Fibroblast of skin of left biceps (primary cell): ENCODE measurements at places on chromosomes 2 and 18.

- DNase-seq, result no peak
Observed at GRCh38 chr18:35770376-35771014, 189.0 kb downstream of the GALNT1 start.

GRCh38 chr2:107585851-107586250, 240.8 kb upstream of the RGPD4 start:
- no peak for DNase-seq

DNA sequence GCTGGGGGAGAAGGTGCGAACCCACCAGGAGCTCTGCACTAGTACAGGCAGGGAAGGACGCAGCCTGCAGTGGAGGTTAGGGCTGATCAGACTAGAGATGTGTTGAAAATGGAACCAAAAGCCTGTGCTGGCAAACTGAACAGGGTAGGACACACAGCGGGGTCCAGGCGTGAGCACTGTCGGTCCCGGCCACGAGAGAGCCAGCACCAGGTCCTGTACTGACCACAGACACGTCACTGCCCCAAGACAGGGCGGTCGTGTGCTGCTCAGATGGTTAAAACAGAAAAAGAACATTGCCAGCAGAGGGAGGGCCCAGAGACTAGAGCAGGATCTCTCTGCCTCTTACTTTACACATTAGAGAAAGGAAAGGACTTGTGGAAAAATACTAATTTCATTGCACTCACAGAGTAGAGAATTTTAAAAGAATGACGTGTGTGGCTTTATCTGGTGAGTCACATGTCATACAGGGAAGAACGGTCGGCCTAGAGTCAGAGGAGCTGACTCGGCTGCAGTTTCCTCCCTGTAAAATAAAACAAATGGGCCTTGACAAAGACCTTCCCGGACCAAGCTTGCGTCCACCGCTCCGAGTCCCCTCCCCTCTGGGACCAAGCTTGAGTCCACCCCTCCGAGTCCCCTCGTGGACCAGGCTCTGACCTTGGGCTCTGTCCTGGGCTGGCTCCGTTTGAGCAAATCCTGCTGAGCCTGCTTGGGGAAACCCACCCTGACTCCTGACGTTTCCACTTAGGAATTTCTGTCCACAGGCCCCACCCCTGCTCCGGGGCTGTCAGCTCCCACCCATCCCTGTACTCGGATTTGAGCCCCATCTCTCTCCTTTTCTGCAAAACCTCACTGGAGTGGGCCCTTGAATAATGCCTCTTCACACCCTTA, 16.7 kb upstream of the ADI1 start:
- DNase-seq, result peak; percentile 54

- DNase-seq, result no peak
Observed at GRCh38 chr2:111213877-111214276, 93.2 kb downstream of the BCL2L11 start.

DNA sequence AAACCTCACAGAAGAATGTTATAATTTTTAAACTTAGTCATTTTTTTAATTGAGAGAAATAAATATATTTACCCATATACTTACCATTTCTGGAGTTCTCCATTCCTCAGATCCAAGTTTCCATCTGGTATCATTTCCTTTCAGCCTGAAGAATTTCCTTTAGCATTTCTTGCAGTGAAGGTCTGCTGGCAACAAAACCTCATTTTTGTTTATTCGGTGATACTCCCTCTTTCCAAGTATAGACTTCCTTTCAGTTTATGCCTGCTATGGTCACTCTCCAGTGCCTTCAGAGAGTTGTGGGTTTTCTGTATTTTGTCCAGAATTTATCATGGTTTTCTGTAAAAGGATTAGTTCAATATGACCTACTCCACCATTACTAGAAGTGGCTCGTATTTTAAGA, 17.0 kb downstream of the WDPCP start:
- DNase-seq, result no peak

DNA sequence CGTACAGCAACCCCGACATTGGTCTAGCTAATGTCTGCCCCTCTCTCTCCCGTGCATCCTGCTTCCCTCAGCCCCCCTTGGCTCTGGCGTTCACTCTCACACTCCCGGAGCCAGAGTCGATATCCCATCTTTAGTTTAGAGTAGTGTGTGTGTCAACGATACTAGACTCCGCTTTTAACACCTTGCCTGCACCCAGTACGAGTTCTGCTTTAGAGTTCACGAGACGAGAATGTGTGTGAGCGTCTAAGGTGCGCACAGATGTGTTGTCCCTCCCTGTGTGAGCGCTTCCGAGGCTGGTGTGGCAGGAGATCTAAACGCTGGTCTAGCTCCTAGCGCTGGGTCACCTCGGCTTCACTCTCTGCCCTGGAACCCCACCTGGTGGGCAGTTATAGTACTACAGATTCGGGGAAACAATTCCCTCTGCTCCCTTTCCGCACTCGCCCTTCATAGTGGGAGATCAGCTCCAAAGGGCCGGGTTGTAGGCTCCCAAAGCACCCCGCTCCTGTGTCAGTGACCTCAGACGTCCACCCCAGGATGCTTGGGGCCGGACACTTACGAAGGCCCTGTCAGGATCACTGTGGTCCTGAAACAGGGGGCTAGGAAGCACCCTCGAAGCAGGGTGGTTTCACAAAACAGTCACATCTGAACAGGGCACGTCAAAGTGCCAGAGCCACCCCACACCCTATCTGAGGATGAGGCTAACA, 2.6 kb upstream of the CYP26B1 start:
- DNase-seq, result peak; percentile 39

DNA sequence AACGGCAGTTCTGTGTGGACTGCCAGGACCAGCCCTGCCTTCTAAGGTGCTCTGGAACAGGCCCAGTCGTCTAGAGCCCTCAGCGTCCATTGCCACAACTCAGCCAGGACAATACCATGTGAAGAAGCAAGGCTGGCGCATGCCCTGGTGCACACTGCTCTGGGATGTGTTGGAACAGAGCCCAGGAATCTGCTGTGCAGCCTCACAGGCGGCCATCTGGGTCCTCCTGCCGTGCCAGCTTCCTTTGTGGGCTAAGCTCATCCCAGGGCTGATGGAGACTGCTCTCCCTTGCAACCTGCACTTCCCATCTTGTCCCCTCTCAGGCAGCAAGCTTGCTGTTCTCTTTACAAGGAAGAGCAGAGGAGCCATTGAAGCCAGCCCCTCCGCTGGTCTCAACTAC, 246.4 kb upstream of the PXDN start:
- no peak for DNase-seq

DNA sequence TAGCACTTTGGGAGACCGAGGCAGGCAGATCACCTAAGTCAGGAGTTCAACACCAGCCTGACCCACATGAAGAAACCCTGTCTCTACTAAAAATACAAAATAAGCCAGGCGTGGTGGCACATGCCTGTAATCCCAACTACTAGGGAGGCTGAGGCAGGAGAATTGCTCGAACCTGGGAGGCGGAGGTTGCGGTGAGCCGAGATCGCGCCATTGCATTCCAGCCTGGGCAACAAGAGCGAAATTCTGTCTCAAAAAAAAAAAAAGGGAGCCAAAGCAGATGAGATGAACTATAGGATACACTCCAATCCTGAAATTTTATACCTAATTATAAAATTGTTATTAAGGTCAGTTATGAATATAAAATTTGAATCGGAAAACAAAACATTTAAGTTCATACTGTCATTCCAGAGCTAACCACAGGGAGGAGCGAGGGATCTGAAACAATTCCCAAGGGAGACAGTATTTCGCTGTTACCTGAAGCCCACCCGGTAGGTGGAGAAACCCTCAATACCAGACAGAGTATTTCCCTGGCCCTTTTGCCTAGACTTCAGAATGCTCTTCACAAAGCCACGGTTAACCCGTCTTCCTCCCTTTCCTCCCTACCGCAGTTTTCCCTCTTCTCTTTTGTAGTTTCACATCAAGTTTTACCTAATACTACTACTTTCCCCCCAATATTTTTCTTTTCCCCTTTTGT, 1.4 kb downstream of the PPM1G start:
- DNase-seq, result peak; percentile 3

DNA sequence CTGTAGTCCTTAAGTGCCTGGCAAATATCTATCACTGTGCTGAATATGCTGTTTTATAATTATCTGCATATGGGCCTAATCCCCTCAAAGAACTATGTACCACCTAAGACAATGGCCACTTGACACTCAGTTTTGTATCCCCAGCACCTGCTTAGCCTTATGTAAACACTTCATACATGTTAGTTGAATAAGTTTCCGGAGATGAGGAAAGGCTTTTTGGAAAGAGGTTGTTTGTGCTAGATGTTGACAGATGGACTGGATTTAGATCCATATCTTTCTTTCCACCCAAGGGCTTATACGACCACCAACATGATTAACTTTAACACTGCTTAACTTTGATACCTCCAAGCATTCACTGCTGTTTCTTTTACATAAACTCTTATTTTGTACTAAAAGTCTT, 63.3 kb downstream of the FAM228A start:
- no peak for DNase-seq

GRCh38 chr2:12602661-12603060, 114.1 kb upstream of the TRIB2 start:
- peak; percentile 42 for DNase-seq

DNA sequence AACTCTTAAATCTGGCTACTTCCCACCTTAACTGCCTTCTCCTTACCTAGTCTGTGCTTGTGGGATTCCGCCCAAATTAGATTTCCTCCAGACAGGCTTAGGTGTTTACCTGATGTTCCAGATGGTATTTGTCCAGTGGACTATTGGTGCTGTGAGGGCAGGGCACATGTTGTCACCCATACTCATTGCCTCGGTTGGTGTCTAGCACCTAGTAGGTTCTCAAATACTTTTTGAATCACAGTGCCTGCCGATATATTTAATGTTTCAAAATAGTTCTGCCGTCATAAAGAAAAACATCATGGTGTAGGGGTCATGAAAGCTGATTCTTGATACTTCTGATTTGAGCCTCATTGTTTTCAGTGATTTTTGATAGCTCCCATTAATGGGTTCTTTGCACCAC, 1.1 kb downstream of the SEPTIN2 start:
- no peak for DNase-seq

GRCh38 chr2:165795011-165795410, 964 bp upstream of the GALNT3 start:
- DNase-seq, result no peak

DNA sequence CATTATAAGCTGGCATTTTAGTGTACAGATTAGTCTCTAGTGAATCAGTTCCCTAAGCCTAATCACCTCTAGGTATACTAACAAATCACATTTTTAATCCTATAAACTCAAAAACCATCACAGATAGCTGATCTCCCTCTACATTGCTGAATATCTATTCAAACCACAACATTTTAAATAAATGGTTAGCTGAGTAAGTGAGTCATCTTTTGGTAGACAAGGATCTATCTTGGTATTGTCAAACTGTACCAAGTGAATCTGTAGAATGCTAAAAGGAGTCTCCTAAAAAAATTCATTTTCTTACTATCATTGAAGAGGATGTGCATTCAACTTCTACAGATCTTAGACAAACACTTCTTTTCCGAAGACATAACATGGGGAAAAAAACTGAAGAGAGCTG, 40.7 kb downstream of the INO80D start:
- no peak for DNase-seq

- no peak for DNase-seq
Observed at GRCh38 chr18:23440131-23440530, 13.0 kb upstream of the RIOK3 start.

DNA sequence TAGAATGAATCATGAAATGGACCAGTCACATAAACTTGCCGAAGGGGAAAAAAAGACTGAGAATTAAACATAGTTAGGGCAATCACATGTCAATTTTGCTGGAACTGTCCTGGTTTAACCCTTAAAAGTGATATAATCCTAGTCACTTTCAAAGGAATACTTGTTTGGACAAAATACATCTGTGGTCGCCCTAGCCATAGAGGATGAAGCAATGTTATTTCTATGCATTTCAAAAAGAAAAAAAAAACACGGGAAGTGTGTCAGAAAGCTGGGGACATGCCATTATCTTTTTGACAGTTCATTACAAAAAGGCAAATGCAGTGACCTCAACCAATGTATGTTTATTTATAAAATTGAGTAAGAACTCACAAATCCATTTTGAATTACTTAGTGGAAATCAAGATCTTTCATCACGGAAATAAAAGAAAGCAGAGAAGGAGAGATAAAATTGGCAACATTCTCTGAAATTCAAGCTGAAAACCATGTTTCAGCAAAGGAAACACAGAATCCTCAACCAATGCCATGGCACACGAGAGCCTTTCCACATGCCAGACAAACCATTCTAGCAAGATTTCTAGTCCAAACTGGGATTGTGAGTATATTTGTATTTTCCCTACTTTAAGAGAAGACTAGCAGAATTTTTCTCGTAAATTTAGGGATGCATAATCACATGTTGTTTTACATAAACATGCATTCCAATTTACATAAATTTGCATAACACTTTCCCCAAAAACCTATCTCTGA, 854.3 kb upstream of the ACVR2A start:
- peak; percentile 20 for DNase-seq

DNA sequence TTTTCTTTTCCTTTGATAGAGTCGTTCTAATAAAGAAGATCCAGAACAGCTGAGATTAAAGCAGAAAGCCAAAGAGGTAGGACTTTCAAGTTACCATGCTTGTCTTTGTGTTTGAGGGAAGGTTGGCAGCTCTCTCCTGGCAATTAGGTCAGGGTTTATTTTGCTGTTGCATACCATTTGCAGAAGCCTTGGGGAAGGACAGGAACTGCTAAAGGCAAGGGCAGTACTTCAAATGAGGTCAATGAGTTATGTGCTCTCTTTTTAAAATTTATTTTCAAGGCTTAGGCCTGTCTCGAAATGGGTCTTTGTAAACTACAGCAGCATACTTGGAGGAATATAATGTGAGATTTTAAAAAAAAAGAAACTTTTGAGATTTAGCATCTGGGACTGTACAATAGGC, 108.9 kb downstream of the TAF4B start:
- DNase-seq, result no peak

DNA sequence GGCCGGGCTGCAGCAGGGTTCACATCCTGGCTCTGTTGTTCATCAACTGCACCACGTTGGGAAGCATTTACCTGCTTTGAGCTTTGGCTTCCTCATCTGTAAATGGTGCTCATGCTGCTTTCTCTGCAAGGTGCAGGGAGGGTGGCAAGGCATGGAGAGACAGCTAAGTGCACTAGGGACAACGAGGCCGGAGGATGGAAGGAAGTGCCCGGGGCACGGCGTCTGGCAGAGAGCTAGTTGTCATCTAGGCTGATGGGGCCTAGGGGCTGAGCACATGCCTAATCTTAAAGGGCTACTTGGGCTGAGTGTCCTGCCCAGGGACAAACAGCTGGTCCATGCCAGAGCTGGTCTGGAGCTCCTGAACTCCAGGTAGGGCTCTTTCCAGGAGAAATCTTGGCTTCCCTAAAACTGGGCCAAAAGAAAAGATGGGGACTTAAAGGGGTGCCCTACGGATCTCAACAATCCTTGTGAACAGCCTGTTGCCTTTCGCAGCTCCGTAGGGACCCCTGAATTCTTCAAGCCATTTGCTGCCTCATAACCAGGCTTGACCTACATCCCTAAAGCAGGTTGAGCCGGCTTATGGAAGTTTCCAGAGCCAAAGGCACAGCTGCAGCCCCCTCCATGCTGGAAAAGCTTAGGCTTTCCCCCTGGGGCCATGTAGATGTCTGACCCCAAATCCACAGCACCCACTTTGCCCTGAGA, 130.8 kb downstream of the SMAD7 start:
- no peak for DNase-seq

- no peak for DNase-seq
Observed at GRCh38 chr2:191030521-191031154, 16.7 kb upstream of the STAT1 start.

- no peak for DNase-seq
Observed at GRCh38 chr2:227423656-227424499, 36.1 kb upstream of the SCYGR1 start.

- DNase-seq, result no peak
Observed at GRCh38 chr2:235812185-235812665, 318.4 kb downstream of the AGAP1 start.
